Colonic mucosa (tissue), 4 donors: ENCODE measurements at places on chromosomes 1 and 21. TPM values are rescaled to one million over a fixed set of nuclear protein-coding genes. Genes with fewer than 3 reads are reported as not detected.

IVL gene
- not detected for total RNA-seq

FCGR1A gene
- total RNA-seq: 2.7 TPM

B3GALT2 gene
- 0.57 TPM for total RNA-seq

PCP4 gene
- total RNA-seq: 6.5 TPM

TNN gene
- 0.07 TPM for total RNA-seq

DYNLT5 gene
- total RNA-seq: not detected

ACTL8 gene
- 2.8 TPM for total RNA-seq

DFFB gene
- total RNA-seq: 4.5 TPM

CCNL2 gene
- 104 TPM for total RNA-seq

MFSD2A gene
- total RNA-seq: 27.2 TPM

PKP1 gene
- 0.54 TPM for total RNA-seq

S100A8 gene
- total RNA-seq: 6.9 TPM

FCER1A gene
- total RNA-seq: 0.47 TPM
